ENCODE measurements at places on chromosomes 2 and 18. TPM values are rescaled to one million over a fixed set of nuclear protein-coding genes. Genes with fewer than 3 reads are reported as not detected.
A peak's percentile ranks its signal among the peaks of the same experiment; 100 is the strongest.

CYP27C1 gene
- polyA plus RNA-seq: not detected

- peak; percentile 95 for DNase-seq
Observed at GRCh38 chr2:67871686-67872412, 191.0 kb downstream of the C1D start.

DNA sequence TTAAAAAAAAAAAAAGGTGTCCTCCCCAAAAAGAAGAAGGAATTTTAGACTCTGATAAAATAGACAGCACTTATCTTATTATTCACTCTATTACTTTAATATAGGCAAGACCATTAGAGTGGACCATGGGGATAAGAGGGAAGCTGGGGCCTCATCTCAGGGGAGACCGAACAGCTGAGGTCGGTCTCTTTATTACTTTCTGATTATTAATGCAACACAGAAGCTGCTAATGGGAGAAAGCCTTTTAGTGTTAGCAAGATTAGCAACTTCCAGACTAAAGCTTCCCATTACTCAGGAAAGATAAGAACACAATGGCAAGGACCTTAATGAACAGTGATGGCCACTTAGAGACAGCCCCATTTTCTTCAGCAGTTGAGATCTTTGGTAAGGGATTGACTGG is 135.5 kb downstream of the TMEFF2 start:
- no peak for DNase-seq

DNA sequence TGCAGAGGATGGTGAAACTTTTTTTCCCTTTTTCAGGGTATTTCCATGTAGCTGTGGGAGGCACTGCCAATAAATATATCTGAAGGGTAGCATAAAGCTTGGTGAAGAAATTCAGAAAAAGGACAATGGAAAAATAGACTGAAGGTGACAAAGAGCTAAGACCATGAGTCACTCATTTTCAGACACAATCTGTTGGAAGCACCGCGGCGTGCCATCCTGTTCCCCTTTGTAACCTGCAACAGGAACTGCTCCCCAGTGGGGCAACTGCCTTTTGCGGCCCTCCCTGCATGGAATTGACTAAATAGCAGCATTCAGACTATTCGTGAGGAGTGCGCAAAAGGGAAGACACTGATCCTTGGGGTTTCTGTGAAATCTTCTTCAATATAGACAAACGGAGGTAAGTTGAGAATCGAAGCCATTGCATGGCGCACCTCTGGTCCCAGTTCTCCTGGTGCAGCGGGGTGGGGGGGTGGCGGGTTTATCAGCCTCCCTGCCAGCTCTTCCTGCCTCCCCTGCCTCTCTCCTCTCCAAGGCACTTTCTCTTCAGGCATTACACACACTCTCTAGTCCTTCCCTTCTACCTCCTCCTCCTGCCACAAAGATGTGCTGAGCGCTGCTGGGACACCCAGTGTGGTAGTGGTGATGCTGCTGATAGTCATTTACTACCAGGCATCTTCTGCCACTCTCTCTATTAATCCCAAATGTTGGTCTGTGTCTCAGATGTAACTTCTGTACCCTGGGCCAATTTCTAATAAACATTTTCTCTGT is 126.2 kb upstream of the TMEM200C start:
- no peak for DNase-seq

CD28 gene
- polyA plus RNA-seq: 0.15 TPM

SH3YL1 gene
- 12.4 TPM for polyA plus RNA-seq

RPRM gene
- polyA plus RNA-seq: 29.6 TPM

Data from brain (organoid and tissue), 16 donors.